ENCODE measurements at places on chromosomes 4 and X.

- DNase-seq = no peak
Observed at GRCh38 chrX:145623453-145623852, 194.2 kb upstream of the SLITRK2 start.

DNA sequence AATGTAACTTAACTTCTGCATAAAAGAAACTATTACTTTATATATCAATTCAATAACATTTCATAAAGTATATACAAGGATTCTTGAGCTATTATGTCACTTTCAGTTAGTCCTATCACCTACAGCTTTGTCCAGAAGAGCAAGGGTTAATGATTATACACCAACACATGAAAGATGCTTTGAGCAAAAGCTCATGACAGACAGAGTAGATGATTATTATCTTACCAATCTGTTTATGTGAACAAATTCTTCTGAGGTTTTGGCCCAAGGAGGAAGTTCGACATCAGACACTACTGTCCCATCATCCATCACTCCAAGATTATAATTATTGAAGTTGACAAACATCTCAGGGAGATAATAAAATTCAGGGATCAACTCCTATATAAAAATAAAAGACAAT is 166.7 kb upstream of the MAB21L2 start:
- no peak for DNase-seq

- DNase-seq = no peak
Observed at GRCh38 chr4:186024637-186025407, 44.1 kb upstream of the TLR3 start.

DNA sequence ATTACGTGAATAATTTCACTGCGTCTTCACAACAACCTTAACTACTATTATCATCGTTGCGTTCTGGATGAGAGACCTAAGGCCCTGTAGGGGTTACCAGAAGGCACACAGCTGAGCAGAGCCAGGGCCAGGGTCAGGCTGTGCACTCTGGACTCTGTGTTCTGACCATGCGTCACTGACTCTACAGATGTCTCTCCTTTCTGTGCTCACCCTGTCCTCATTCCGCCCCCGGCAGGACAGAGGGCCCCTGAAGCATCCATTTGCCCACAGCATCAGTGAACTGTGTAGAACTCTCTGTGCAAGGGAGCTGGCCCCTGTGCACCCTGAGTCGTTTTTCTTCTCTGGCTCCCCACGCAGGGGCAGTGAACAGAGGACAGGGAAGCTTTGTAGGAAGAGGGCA is 21.3 kb downstream of the GPKOW start:
- DNase-seq = no peak

- peak; percentile 12 for DNase-seq
Observed at GRCh38 chrX:11756354-11757318, 1.4 kb upstream of the MSL3 start.

GRCh38 chr4:185671066-185671465 is 135.8 kb upstream of the PDLIM3 start:
- no peak for DNase-seq

DNA sequence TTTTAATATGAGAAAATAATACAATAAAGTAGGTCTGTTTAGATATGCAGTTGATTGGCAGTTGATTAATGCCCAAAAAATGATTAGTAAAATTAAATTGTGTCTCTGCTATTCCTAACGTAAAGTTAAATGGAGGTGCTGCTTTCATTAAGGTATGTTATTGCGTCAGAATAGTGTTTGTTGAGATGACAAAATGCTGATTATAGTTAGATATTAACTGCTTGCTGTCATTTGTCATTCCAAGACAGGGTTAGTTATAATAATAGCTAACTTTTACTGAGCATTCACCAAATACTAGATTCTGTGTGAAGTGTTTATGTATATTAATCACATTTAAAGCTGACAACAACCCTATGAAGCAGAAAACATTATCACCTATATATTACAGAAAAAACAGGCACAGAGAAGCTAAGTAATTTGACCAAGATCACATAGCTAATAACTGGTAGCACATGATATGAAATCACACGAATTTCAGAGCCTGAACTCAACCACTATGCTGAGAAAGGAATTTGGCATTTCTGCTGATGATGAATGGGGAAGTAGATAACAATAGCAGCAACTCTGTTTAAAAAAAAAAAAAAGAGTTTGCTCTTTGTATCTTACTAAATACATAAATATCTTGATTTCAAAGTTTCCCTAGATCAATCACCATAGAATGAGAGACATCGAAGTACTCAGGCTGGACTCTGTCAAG is 59.7 kb upstream of the WDR44 start:
- no peak for DNase-seq

- DNase-seq = no peak
Observed at GRCh38 chrX:128458888-128459287, 406.7 kb upstream of the ACTRT1 start.

DNA sequence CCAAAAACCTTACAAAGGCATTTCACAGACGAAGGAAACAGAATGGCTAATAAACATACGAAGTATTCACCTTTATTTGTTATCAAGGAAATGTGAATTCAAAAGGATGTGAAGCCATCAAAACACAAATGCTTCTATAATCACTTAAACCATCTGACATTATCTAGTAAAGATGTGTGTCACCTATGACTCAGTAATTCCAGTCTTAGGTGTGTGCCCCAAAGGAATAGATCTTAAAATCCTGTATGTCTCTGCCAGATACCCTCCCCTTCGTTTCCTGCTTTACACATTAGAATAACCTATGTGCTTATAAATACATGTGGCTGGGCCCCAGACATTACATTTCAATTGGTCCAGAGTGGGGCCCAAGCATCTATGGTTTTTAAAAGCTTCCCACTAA is 41.8 kb upstream of the CEP135 start:
- no peak for DNase-seq

DNA sequence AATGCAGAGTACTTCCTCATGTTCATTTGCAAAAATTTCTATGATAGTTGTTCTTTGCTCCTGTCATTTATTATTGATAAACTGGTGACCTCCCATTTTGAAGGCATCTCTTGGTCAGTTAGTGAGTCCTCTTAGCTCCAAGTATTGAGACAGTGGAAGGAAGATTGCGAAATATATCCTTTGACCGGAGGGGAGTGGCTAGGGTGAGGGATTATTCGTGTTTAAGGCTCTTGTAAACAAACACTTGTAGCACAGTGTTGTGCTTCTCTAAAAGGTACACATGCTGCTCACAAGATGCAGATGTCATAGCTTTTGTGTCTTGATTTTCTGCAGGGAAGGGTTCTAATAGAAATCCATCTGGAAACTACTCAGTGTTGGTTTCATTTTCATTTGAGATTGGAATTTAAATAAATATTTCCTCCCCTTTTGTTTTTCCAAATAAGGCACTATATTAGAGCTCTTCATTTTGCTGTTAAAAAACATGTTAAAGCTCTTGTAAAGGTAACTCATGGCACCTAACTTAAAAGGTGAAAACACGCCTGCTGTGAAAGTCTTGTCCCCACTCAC is 21.8 kb downstream of the TXLNG start:
- DNase-seq = no peak

DNA sequence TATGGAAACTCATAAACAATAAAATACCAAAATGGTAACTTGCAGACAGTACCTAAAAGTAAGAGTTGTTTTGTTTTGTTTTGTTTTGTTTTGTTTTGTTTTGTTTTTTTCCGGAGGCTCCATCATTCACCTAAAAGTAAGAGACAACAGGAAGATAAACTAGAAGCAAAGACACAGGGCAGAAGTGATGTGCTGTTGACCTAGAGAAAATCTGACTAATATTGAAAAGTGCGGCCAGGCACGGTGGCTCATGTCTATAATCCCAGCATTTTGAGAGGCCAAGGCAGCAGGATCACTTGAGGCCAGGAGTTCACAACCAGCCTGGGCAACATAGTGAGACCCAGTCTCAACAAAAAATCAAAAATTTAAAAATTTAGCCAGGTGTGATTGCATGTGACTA is 5.6 kb upstream of the CENPC start:
- no peak for DNase-seq

Data from Kasumi-1 (cell line).